ENCODE measurements at places on chromosomes 6 and 20.

DNA sequence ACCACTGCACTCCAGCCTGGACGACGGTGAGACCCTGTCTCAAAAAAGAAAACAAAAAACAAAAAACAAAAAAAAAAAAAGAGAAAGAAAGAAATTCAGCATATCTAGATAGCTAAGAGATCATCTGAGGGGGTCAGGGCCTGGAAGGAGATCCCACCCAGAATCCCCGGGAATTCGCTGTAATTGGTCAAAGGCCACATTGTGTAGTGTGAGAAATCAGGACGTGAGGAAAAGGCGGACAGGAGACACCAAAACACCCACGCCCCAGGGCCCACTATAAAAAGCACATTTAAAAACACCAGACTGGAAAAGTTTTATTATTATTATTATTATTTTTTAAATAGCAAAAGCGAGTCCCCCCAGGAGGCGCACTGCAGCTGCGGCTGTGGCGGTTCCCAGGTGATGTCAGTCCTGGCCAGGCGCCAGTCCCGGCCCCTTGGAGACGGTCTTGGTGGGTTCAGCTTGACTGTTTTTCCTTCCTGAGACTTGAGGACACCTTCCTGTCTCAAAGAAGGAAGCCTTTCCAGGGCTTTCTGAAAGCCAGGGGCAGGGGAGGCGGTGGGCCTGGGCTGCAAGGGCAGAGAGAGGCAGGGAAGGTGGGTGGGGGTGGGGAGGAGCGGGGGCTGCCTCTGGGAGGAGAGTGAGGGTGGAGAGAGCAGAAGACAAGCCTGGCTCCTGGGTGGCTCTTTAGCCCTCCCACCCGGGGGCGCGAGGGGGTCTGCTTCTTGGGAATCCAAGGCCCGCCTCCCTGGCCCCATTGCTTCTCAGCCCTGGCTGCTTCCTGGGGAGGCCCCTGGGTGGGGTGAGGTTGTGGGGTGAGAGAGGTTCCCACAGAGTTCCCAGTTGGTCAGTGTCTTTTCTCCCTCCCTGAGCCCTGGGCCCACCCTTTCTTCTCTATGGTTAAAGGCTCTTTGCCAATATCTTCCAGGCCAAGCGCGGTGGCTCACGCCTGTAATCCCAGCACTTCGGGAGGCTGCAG, 14.5 kb downstream of the TCF15 start:
- DNase-seq, result no peak

DNA sequence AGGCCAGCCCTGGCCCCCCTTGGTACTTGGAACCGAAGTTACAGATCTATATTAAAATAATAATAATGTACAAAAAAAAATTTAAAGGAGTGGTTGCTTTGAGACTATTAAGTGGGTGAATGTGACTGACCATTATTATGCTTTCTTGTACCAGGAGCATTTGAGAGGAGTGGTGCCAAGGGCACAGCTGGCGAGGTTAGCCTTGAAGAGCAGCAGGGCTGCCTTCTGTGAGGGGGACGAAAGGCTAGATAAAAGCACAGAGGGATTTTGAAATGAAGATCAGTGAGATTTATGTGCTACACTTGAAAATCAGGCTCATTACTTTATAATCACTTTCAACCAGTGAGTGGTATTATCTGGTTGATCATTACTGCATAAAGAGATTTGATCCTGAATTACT, 48.6 kb downstream of the FIG4 start:
- DNase-seq, result no peak

DNA sequence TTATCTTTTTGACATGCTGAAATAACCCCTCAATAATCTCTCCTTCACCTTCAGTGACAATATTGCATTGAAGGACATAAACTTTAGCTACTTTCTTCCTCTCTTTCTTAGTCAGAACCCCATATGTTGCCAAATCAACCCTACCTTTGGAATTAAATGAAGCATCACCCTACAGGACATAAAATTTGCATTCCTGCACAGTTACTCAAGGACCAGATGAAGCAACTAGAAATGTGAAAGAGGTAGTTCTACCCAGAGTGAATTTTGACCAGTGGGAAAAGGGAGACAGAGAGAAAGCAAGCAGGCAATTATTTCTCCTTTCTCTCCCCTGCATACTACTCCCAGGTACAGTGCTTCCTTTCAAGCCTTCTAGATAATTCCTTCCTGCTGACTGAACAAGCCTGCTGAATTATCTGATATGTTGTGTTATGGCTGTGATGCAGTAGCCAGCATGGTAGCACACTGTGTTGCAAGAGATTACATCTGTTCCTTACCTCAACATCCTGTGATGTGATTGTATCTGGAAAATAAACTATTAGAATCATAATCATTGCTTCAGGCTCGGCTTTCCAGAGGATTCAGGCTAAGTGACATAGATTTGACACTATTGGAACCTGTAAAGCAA, 16.6 kb downstream of the TENT5A start:
- no peak for DNase-seq

GRCh38 chr20:1272368-1273100, 6.4 kb downstream of the SNPH start:
- no peak for DNase-seq

DNA sequence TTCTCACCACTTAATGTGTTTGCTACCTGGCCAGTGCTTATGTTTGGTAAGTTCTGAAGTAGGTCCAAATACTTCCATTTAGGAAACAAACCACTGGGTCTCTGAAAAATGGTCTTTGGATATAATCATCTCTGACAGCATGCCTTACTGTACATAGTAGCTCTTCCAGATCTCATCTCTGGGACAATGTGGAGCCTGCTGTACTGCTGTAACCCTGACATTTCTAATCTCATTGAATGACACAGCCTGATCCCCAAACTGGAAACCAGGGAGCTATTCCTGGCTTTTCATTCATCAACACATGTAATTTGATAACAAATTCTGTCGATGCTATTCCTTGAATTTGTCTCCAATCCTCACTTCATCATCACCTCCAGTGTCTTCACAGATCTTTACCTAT, 23.5 kb downstream of the OGFRL1 start:
- DNase-seq, result no peak

GRCh38 chr20:23752481-23753193, 1.9 kb upstream of the CST1 start:
- DNase-seq, result no peak

- DNase-seq, result no peak
Observed at GRCh38 chr6:19895866-19896692, 58.9 kb downstream of the ID4 start.

- no peak for DNase-seq
Observed at GRCh38 chr6:7899889-7900213, 10.7 kb downstream of the TXNDC5 start.

DNA sequence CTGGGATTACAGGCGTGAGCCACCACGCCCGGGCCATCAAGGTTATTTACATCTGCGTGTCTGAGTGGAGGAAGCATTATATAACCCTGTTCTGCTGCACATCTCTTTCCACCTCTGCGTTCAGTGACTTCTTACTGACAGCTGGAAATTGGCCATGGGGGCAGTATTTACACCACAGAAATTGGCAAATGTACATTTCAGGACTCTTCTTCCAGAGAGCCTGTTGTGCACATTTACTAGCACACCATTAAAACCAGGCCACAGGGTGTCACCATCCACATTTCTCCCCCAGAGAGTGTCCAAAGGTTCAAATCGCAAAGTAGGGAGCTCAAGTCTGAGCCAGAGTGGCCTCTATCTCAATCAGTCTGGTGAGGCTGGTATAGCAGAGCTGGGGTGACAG, 62.9 kb upstream of the SNX9 start:
- no peak for DNase-seq

DNA sequence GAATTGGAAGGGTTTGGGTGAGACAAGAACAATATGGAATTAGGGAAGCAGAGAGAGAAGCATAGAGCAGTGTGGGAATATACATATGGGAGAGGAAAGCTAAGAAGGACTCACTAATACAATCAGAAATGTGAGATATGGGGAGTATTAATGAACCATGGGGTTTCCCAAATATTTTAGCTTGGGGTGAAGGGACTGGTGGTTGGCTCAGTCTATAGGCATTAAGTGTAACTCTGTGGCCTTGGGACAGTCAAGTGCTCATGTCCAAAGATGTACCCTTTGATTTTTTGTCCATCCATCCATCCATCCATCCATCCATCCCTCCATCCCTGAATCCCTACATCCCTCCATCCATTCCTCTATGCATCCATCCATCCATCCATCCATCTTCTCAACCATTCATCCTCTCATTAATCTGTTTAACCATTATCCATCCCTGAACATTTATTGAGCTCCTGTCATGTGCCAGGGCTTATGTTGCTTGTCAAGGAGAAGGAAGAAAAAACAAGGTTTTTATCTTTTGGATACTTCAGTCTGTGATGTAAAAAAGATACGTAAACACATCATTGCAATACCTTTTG, 263.4 kb upstream of the CHD6 start:
- no peak for DNase-seq

GRCh38 chr20:32595143-32595542, 10.0 kb upstream of the NOL4L start:
- no peak for DNase-seq

- DNase-seq, result no peak
Observed at GRCh38 chr6:5994234-5994998, 12.3 kb downstream of the NRN1 start.

GRCh38 chr6:142384519-142385254, 82.9 kb downstream of the ADGRG6 start:
- DNase-seq, result no peak

GRCh38 chr6:12628327-12628726, 88.2 kb upstream of the PHACTR1 start:
- no peak for DNase-seq

DNA sequence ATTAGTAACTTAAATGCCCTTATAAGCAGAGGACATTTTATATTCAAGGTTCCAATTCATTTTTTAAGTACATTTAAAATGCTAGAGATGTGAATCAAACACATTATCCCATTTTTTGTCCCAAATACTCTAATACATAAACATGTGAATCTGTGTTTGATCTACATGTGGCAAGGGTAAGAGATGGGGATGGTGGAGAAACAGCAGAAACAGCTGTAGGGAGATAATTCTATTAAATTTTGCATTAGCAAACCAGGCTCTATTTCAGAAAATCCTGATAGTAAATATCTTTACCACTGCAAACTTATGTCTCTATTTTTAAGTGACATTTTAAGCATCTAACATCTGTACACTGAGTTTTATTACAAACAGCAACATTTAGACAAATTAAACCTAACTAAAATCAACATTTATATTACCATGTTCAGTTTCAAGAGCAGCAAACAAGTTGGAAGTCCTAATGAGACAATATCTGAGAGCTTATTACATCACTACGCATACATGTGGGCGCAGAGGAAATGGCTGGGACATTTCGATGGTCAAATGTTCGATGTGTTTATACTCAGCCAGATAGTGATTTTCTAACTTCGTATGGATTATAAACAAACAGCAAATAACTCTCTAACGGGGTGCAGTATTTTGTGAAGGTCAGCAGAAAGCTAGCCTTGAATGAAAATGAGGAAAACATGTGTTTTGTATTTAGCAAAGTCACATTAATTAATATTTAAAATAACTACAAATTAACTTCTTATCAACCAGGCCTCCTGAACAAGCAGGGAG, 165.1 kb downstream of the GJA1 start:
- no peak for DNase-seq

- no peak for DNase-seq
Observed at GRCh38 chr6:64502801-64503200, 867.2 kb downstream of the PHF3 start.

- DNase-seq, result no peak
Observed at GRCh38 chr20:63963348-63963741, 6.4 kb downstream of the ZNF512B start.

DNA sequence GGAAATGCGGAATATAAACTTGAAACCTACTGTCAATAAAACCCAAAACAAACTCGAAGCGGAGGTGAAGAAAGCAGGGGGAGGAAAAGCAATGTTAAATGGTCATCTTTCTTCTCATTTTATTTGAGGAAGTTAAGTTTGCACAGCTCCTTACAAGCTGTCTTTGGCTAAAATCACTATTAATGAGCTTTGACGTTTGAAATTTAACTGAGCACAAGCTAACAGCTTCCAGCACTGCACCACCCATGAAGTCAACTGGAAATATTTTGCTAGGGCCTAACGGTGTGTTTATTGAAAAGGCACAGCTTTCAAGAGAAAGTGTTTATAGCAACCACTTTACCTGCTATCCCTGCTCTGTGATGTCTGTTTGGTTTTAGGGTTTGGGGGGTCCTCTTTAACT, 103.8 kb downstream of the PKHD1 start:
- no peak for DNase-seq

GRCh38 chr6:150874179-150874578, 8.7 kb downstream of the MTHFD1L start:
- DNase-seq, result no peak

GRCh38 chr6:87182321-87182720, 27.0 kb downstream of the ZNF292 start:
- DNase-seq, result no peak

- no peak for DNase-seq
Observed at GRCh38 chr6:105780146-105780860, 305.8 kb upstream of the PRDM1 start.

- no peak for DNase-seq
Observed at GRCh38 chr6:28407401-28407800, 7.9 kb upstream of the ZSCAN12 start.

- no peak for DNase-seq
Observed at GRCh38 chr6:75213732-75214131, 7.9 kb upstream of the COL12A1 start.

- DNase-seq, result no peak
Observed at GRCh38 chr6:27280064-27280539, 32.0 kb downstream of the POM121L2 start.

- no peak for DNase-seq
Observed at GRCh38 chr6:127276331-127276730, 9.7 kb downstream of the RNF146 start.

DNA sequence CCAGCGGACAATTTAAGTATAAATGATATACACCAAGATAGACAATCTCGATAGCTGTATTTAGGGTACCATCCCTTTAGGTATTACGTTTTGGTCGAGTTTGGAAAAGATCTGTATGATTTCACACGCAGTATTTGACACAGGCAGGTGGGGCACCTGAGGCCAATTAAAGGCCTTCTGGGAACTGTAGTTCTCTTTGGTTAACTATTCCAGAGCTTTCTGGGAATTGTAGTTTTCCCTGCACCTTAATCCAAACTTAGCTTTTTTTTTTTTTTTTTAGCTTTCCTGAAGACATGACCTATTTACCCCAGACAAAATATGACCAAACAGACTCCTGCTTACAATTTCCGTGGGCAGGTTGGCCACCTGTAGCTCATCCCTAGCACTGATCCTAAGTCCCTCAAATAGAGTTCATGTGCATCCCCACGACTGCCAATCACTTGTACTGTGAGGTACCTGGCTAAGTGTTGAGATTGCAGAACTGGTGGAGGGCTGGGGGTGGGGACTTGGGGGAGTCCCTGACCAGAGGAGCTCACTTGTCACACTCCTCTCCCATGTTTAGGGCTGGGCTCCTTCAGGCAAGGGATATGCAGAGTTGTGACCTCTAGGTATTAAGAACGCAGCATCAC, 999 bp upstream of the EHMT2 start:
- no peak for DNase-seq

DNA sequence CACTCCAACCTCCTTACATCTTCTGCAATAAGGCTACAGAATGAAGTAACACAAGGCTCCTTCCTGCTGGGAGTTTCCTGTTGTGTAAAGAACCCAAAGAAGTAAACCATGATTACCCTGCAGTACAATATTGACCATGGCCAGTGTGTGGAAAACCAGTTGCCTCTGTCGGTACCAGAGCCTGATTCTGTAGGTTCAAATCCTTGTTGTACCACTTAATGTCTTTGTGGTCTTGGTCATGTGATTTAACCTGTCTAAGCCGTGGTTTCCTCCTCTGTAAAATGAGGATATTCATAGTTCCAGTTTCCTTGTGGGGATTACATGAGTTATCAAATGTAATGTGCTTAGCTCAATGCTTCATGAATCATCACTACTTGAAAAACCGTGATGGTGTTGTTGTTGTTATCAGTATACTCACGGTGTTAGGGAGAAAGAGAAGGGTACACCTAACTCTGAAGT, 60.3 kb upstream of the PRELID3B start:
- DNase-seq, result no peak
